Right atrium auricular region (tissue), 2 donors: ENCODE measurements at places on chromosomes 3 and 15.

DNA sequence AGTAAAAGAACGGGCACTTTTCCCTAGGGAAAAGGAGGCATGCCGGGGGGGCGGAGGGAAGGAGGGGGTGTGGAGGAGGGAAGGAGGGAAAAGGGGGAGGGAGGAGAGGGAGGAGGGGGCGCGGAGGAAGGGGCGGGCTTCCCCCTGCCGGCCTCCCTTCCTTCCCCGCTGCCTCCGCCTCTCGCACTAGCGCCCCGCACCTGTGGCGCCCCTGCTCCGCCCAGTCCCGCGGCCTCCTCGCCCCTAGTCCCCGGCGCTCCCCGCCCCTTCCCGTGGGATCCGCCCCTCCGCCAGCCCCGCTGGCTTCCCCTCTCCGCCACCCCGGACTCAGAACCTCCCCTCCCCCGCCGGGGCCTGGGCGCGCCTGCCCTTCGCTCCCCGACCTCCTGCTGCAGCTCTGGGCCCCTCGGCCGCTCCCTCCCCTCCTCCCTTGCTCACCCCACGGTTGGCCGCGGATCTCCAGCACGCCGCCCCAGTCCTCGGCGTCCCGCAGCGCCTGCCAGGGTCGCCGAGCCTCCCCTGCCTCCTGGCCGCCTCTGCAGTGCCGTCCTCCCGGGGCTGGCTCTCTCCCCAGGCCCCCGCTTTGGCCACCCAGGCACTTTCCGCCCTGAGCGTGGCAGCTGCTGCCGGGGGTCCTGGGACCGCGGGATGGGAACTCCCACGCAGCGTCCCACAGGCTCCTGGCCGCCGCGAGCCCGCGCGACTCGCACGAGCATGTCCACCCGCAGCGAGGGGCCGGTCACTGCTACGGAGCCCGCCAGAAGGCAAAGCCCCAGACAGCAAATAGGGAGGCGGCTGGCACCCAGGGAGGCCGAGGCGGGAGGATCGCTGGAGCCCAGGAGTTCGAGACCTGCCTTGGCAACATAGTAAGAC is 147.4 kb downstream of the TJP1 start:
- no peak for DNase-seq

DNA sequence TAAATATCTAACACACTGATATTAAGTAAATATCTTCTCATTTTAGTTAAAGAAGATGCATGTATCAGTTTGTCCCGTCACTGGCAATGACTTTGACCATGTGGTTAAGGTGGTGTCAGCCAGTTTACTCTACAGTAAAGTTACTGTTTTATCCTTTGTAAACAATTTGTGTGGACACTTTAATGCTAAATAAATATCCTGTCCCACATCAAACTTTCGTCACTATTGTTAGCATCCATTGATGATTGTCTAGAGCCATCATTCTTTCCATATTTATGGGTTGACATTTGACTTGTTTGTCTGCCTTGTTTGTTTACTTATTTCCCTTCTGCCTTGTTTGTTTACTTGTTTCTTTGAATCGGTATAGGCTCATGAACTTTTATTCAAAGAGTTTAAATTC is 11.0 kb upstream of the GPD1L start:
- DNase-seq = no peak

DNA sequence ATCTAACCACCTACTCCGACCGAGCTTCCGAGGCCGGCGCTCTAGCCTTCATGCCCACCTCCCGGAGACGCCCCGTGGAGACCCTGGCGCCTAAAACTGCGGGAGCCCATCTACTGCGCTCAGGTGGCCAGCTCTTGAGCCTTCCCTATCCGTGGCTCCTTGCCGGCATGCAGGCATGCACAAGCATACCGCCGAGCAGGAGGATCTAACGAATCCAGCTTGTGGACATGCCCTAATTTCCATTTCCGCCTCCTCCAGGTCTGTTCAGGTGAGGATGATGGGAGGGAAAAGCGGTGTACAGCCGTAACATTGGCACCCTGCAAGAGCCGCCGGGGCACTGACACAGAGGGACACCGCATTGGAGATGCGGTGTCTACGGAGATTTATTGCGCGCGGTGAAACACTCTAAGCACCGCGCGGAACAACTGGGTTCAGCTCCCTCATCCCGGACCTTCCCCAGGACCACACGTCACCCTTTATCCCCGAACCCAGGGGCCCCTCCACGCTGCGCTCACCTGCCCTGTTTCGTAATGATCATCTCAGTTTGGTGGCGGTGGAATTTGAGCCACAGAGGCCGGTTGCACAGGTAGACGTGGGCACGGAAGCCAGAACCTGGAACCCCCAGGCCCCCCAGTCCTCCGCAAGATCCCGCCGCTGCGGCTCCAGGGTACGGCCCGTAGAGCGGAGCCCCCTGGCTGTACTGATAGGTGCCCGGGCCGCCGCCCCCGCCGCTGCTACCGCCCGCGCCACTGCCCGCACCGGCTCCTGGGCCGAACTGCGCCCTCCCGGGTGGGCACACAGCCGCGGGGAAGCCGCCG is 1.0 kb downstream of the EOMES start:
- DNase-seq = no peak

GRCh38 chr3:72393455-72393854 is 454.8 kb downstream of the SHQ1 start:
- DNase-seq = no peak

- no peak for DNase-seq
Measured at GRCh38 chr15:40937762-40938535, 8.8 kb downstream of the DLL4 start.
